C1 segment of cervical spinal cord (tissue), 14 donors: ENCODE measurements at places on chromosomes 4 and X.

DNA sequence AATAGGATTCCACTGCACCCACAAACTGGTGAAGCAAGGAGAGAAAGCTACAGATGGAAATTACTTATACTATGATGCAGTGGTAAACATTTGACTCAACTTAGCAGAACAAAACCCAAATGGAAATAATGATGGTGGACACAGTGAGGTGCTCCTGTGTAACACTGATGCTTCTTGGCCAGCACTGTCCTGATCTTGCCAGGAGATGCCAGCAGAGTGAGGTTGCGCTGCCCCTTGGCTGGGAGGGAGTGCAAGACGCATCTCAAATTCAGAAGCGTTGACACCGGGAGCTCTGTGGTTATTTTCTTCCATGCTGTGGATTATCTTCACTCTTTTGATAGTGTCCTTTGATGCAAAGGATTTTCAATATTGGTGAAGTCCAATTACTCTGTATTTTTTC is 22.0 kb upstream of the ARSH start:
- DNase-seq = no peak

GRCh38 chrX:52082578-52082977 is 13.6 kb upstream of the MAGED4B start:
- DNase-seq = no peak

- DNase-seq = no peak
Observed at GRCh38 chrX:120549483-120550452, 11.0 kb downstream of the CUL4B start.

GRCh38 chr4:94307231-94307871 is 35.3 kb downstream of the HPGDS start:
- no peak for DNase-seq

- no peak for DNase-seq
Observed at GRCh38 chrX:46647251-46647650, 73.7 kb downstream of the CHST7 start.

DNA sequence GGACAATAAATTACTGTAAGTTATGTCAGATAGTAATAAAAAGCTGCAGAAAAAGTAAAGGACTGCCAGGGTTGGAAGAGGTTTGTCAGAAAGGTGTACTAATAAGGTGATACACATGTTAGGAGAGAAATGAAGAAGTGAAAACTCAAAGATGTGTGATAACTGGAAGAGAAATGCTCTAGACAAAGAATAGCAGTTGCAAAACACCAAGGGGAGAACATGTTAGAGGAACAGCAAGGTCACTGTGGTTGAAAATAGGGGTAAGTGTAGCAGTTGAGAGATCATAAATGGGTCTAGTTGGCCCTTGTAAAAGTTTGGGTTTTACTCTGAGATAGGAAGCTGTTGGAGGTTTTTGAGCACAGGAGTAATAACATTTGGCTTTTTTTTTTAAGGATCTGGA is 46.9 kb downstream of the HSPA4L start:
- no peak for DNase-seq

DNA sequence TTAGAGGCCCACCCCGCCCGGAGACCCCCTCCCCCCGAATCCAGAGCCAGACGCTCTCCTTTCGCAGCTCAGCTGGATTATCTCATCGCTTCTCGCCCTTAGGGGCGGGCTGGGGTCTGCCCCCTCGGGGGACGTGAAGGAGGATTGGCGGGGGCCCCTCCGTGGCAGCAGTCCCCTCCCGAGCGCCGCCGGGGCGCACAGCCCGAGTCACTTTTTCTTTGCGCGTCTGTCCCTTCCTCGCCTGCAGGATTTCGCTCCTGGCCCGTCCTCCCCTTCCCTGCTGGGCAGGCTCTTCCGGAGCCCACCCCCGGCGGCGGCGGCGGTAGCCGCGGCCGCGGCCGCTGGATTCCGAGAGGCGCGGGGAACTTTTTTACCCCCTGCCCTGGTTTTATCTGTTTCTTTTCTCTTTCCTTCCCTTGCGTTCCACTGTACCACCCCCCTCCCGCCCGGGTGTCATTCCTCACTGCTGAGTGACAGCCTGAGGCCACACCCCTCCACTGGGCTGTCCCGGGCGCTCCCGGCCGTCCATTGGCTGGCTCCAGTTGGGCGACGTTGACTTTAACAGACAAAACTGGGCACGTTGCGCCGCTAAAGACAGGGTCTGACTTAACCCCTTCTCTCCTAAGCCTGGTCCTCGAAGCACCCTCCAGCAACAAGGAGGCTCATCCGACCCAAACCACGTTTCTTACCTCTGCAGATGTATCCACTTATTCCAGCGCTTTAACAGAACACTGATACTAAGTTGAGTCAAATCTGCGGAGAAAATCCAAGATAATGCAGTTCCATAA is 492 bp upstream of the NKX3-2 start:
- DNase-seq = no peak

- DNase-seq = no peak
Observed at GRCh38 chrX:106952988-106953387, 32.8 kb downstream of the CLDN2 start.

- DNase-seq = no peak
Observed at GRCh38 chr4:72631296-72631695, 62.3 kb upstream of the ADAMTS3 start.

GRCh38 chrX:9114245-9114644 is 80.3 kb upstream of the FAM9B start:
- no peak for DNase-seq

GRCh38 chrX:44319550-44319949 is 23.9 kb downstream of the EFHC2 start:
- DNase-seq = no peak

DNA sequence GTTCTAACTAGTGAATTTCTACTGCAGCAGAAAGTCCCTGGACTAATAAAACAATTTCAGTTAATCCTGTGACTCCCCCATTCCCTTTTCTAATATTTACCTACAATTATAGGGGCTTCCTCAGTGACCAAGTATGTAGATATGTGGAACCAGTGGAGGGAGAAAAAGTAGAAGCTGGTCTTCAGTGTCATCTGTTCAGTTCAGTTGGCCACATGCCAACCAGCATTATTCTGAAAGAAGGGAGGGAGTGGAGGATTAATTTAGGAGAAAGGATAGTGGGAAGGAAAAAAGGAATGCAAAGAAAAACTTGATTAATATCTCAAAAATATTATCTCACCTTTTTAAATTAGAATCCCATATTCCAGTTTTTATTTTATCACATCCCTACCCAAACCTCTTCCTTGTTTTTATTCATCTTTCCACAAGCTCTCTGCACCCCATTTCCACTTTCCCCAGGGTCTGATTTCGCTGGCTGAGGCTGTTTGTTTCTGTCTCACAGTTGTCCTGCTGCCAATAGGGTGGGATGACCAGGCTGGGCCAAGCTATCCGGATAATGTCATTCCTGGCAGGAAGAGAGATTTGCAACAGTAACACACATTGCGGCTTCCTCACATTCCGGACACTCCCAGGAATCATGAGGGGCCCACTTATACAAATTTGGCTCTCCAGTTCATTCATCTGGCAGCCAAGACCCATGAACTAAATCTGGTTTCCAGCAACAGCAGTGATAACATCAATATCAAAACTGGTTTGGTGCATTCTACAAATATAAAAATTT is 24.6 kb upstream of the ANTXR2 start:
- DNase-seq = no peak

DNA sequence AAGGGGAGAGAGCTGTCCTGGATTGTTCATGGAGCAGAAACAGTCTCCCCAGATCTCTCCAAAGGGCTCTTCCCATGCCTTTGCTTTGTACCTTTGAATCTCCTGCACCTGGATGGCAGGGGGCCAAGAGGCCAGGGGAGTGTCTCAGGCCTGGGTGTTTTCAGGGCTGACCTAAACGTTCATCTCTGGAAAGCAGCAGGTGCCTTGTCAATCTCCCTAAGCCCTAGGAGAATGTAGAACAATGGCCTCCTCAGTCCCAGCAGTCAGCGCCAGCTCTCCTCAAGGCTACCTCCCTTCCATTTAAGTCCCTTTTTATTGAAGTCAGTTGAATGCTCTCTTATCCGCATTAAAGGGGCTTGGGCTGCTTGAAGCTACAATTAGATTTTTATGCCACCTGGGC is 31.2 kb upstream of the NSUN7 start:
- DNase-seq = no peak

- no peak for DNase-seq
Observed at GRCh38 chr4:16524911-16525554, 298.8 kb upstream of the TAPT1 start.

DNA sequence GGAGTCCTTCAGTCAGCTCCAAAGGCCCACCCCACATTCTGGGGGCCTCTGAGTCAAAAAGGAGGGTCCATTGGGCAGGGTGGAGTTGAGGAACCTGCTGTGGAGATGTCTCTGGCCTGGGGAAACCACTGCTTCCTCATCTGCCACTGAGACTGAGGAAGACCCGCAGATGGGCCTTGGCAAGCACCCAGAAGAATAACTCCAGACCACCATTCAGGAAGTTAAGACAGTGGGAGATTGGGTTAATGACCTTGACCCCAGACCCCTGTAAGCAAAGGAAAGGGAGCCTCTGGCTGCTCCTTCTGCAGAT is 8.1 kb upstream of the HSD17B10 start:
- DNase-seq = no peak

GRCh38 chrX:84907324-84907968 is 96.2 kb upstream of the APOOL start:
- no peak for DNase-seq

GRCh38 chrX:80648023-80648422 is 161.7 kb downstream of the BRWD3 start:
- DNase-seq = no peak
